Progenitor cell of endocrine pancreas (in vitro differentiated cells): ENCODE measurements at places on chromosomes 12 and 14. TPM values are rescaled to one million over a fixed set of nuclear protein-coding genes. Genes with fewer than 3 reads are reported as not detected.

DNA sequence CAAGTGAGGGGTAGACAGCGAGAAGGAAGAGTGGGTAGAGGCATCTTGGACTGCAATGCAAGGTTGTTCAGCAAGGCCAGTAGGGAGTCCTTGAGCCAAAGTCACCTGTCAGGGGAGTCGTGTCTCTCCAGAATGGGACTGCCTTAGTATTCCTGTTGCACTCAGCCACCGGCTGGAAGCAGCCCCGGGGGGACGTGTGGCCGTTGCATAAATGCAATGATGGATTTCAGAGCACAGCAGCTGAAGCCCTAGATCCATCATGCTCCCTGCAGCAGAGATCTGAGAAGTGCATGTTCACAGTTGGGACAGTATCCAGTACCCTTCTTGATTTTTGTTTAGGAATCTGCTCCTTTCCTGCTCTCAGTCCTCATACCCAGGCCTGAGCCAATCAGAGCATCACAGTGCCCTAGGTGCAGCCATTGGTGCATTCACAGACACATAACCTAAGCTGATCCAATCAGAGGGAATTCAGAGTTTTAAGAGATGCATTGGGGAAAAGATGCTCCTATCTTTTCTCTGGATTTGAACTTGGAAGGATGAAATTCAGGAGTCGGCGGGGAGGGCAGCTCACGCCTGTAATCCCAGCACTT is 62.9 kb downstream of the HSPB8 start:
- H3K4me1 ChIP-seq = peaks cover 26% of the 10 kb centered on the region
- no peaks in the 10 kb centered on the region for H3K36me3 ChIP-seq
- no peak overlapping the region for H3K4me3 ChIP-seq
- no peak overlapping the region for H3K27ac ChIP-seq
- DNase-seq = no peak
- peaks cover 5% of the 10 kb centered on the region for H3K27me3 ChIP-seq

DNA sequence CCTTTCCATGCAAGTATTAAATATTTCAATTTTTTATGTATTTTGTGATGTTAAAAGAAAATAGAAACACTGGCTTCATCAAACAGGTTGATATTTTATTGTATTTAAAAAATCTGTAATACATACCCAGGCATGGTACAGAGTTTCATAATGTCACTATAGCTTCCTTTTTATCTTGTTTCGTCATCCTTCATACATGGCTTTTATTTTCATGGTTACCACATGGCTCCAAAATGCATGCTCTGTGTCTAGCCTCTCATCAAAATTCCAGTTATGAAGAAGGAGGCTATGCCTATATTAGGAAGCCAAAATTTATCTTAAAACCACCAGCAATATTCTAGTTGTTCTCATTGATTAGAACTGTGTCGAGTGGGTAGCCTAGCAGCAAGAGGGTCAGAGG is 464.8 kb downstream of the BTG1 start:
- no peak overlapping the region for H3K4me3 ChIP-seq
- peaks cover 2% of the 10 kb centered on the region for H3K4me1 ChIP-seq
- no peaks in the 10 kb centered on the region for H3K36me3 ChIP-seq
- no peaks in the 10 kb centered on the region for H3K27me3 ChIP-seq
- H3K27ac ChIP-seq = no peak overlapping the region
- DNase-seq = no peak

DNA sequence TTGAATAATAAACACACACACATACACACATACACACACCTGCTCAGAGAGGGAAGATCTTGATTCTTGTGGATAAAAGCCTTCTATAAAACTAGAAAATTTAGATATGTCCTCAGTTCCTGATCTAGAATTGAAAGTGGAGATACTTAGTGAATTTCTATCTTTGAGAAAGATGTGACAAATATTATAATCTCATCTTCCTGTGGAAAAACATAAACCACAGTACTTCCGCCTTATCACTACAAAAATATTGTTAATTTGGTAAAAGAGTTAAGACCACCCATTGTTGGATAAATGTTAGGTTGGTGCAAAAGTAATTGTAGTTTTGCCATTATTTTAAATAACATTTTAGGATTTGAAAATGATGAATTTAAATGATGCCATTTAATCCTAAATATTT is at the start of gene KLRK1:
KLRK1 (minus strand) TSS at position 138 of the 400 bp plus-strand sequence. CDS start 1,231 bp downstream, outside the sequence.
- H3K36me3 ChIP-seq = peaks cover 2% of the 10 kb centered on the region
- DNase-seq = no peak
- H3K4me3 ChIP-seq = no peak within 1 kb of the TSS
- H3K27me3 ChIP-seq = no peaks in the 10 kb centered on the region

GRCh38 chr12:2336409-2336829 is 283.6 kb downstream of the CACNA1C start:
- DNase-seq = no peak
- no peaks in the 10 kb centered on the region for H3K36me3 ChIP-seq
- no peaks in the 10 kb centered on the region for H3K4me1 ChIP-seq

DNA sequence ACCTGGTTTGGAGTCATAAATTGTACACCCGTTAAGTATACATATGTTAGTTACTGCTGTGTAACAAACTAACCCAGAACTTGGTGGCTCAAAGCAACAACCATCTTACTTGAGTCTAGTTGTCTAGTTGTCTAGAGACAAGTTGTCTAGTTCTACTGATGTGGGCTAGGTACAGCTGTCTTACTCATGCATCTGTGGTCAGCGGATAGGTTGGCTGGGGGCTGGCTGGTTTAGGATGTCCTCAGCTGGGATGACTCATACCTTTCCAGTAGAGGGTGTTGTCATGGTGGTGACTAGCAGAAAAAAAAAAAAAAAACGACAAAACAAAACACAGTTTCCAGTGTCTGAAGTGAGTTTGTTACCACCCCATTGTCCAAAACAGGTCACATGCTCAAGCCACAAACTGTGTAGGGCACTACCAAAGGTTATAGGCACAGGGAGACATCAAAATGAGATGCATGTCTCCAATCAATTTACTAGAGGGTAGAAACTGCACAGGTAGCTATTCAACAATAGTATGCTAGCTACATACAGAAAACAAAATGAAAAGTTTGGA is 680.3 kb downstream of the MED13L start:
- DNase-seq = no peak
- no peak overlapping the region for H3K27ac ChIP-seq
- no peak overlapping the region for H3K4me3 ChIP-seq
- H3K27me3 ChIP-seq = peaks cover 28% of the 10 kb centered on the region
- H3K36me3 ChIP-seq = no peaks in the 10 kb centered on the region
- peaks cover 12% of the 10 kb centered on the region for H3K4me1 ChIP-seq

DNA sequence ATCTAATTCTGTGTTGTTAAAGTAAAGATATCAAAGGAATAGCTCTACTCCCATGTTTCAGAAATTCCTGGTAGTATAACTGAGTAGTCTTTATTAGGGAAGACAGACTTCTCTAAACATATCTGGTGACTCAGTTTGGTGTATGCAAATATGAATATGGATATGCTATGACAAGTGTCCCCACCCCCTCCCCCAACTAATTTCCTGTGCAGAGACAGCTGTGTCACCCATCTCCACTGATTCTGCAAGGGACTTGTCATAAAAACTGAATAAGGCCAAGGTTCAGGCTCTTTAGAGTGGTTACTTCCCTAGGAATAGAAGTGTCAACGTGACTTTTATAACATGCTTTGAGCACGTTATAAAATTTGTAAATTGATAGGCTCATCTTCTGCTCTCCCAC is 429.1 kb downstream of the DAD1 start:
- peaks cover 4% of the 10 kb centered on the region for H3K27me3 ChIP-seq
- H3K4me1 ChIP-seq = peaks cover 6% of the 10 kb centered on the region

- H3K27me3 ChIP-seq = no peaks in the 10 kb centered on the region
- no peak for DNase-seq
- H3K4me3 ChIP-seq = no peak overlapping the region
- H3K36me3 ChIP-seq = no peaks in the 10 kb centered on the region
- no peak overlapping the region for H3K27ac ChIP-seq
These were observed 184.7 kb downstream of the TSPAN9 start for GRCh38 chr12:3261782-3262359.

GRCh38 chr12:10339053-10339840 is 31.6 kb downstream of the KLRD1 start:
- H3K4me1 ChIP-seq = peaks cover 4% of the 10 kb centered on the region
- peaks cover 7% of the 10 kb centered on the region for H3K27me3 ChIP-seq
- no peak overlapping the region for H3K27ac ChIP-seq
- DNase-seq = no peak

GRCh38 chr14:69287098-69288010 is 27.4 kb downstream of the GALNT16 start:
- no peaks in the 10 kb centered on the region for H3K36me3 ChIP-seq
- peaks cover 6% of the 10 kb centered on the region for H3K4me1 ChIP-seq
- no peak for DNase-seq
- no peaks in the 10 kb centered on the region for H3K27me3 ChIP-seq
- no peak overlapping the region for H3K4me3 ChIP-seq

DNA sequence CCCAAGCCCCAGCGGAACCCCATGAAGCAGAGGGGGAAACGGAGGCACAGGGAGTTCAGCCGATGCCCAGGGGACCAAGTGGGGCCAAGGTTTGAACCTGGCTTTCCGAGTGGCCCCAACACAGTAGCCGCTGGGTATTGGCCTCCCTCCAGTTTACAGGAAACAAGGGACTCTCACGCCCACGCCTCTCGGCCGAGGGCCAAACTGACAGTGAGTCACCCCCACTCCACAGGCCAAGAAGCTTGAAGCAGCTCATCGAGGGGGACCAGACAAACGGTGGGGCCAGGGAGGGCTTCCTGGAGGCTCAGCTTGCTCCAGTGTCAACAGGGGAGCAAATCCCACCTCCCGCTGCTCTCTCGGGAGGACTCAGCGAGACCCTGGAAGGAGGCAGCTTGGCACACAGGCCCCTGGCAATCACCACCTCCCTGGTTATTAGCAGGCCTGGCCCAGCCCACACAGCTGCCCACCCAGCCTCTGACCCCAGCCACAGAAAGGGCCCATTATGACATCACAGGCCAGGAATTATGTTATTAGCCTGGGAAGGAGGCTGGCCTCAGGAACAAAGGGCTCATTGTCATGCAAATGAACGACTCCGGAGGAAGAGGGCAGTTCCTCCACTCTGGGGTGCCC is 54.6 kb downstream of the NCOR2 start:
- peak overlapping the region; percentile 95 for H3K27ac ChIP-seq
- no peak overlapping the region for H3K4me3 ChIP-seq
- no peaks in the 10 kb centered on the region for H3K27me3 ChIP-seq
- H3K4me1 ChIP-seq = peaks cover 29% of the 10 kb centered on the region

GRCh38 chr14:69170839-69171238 is 17.9 kb upstream of the DCAF5 start:
- no peak overlapping the region for H3K4me3 ChIP-seq
- no peaks in the 10 kb centered on the region for H3K36me3 ChIP-seq
- H3K27ac ChIP-seq = no peak overlapping the region
- H3K4me1 ChIP-seq = no peaks in the 10 kb centered on the region
- H3K27me3 ChIP-seq = no peaks in the 10 kb centered on the region

GRCh38 chr12:55974308-55974730 is 441 bp downstream of the RAB5B start:
- peak; percentile 55 for DNase-seq
- no peaks in the 10 kb centered on the region for H3K27me3 ChIP-seq

Gene PRKD1
- 23.6 and 29.9 TPM in 2 replicates for total RNA-seq

Gene KLHL33
- 0.04 and 0.05 TPM in 2 replicates for total RNA-seq

Gene MYF6
- total RNA-seq = 0.33 TPM in 1 of 2 replicates, not detected in the other

Gene SLC7A8
- 28.3 and 30.9 TPM in 2 replicates for total RNA-seq

Gene LAG3
- 2.2 and 2.5 TPM in 2 replicates for total RNA-seq

Gene ZNF891
- total RNA-seq = 5.9 and 6.8 TPM in 2 replicates

Gene CLEC1B
- total RNA-seq = not detected in 2 replicates
